ENCODE measurements at places on chromosomes 1 and 21. TPM values are rescaled to one million over a fixed set of nuclear protein-coding genes. Genes with fewer than 3 reads are reported as not detected.

MRPL55 gene
- total RNA-seq = 37.9 TPM

PTPN22 gene
- total RNA-seq = 66.0 TPM

MMP23B gene
- total RNA-seq = 3.4 TPM

EVA1C gene
- 3.1 TPM for total RNA-seq

SELP gene
- 0.66 TPM for total RNA-seq

PRDX6 gene
- 132 TPM for total RNA-seq

ZBTB7B gene
- 119 TPM for total RNA-seq

FCRL4 gene
- not detected for total RNA-seq

GNG5 gene
- total RNA-seq = 85.0 TPM

CRB1 gene
- not detected for total RNA-seq

FCRL1 gene
- total RNA-seq = not detected

KIF21B gene
- 109 TPM for total RNA-seq

CNR2 gene
- total RNA-seq = 0.29 TPM

GJB5 gene
- not detected for total RNA-seq

SCAMP3 gene
- total RNA-seq = 85.5 TPM

PUM1 gene
- 97.1 TPM for total RNA-seq

PGBD5 gene
- not detected for total RNA-seq

CD160 gene
- total RNA-seq = 0.10 TPM

MEGF6 gene
- total RNA-seq = 30.8 TPM

SNAP47 gene
- 31.1 TPM for total RNA-seq

ENSA gene
- total RNA-seq = 185 TPM

TMIGD3 gene
- total RNA-seq = not detected

RBM8A gene
- total RNA-seq = 162 TPM

ITLN2 gene
- not detected for total RNA-seq

HSD3B2 gene
- total RNA-seq = not detected

FOXE3 gene
- total RNA-seq = not detected

LCE6A gene
- not detected for total RNA-seq

TAS1R3 gene
- 1.1 TPM for total RNA-seq

SMG5 gene
- 52.9 TPM for total RNA-seq

FAM151A gene
- total RNA-seq = not detected

CHRNB2 gene
- total RNA-seq = not detected

KIF14 gene
- total RNA-seq = 25.1 TPM

CELA3B gene
- not detected for total RNA-seq

CD52 gene
- 1,759 TPM for total RNA-seq

TEX50 gene
- not detected for total RNA-seq

SPRR5 gene
- not detected for total RNA-seq

BRDT gene
- not detected for total RNA-seq

NPR1 gene
- not detected for total RNA-seq

MANEAL gene
- 0.99 TPM for total RNA-seq

GBP3 gene
- total RNA-seq = 29.7 TPM

SELE gene
- not detected for total RNA-seq

PPFIA4 gene
- total RNA-seq = 46.9 TPM

OR2L5 gene
- not detected for total RNA-seq

RGS5 gene
- total RNA-seq = 4.3 TPM

COA6 gene
- 36.7 TPM for total RNA-seq

All from activated naive CD4-positive, alpha-beta T cell treated with anti-CD3 and anti-CD28 coated beads, Interleukin-2, amount 10 ng/mL, durations not matched to agents 5 hours and 36 hours (primary cell).